Stimulated activated CD8-positive, alpha-beta memory T cell treated with anti-CD3 and anti-CD28 coated beads, Interleukin-4, amount 100 ng/mL, for 4 hours (primary cell): ENCODE measurements at places on chromosomes 13 and 19.

DNA sequence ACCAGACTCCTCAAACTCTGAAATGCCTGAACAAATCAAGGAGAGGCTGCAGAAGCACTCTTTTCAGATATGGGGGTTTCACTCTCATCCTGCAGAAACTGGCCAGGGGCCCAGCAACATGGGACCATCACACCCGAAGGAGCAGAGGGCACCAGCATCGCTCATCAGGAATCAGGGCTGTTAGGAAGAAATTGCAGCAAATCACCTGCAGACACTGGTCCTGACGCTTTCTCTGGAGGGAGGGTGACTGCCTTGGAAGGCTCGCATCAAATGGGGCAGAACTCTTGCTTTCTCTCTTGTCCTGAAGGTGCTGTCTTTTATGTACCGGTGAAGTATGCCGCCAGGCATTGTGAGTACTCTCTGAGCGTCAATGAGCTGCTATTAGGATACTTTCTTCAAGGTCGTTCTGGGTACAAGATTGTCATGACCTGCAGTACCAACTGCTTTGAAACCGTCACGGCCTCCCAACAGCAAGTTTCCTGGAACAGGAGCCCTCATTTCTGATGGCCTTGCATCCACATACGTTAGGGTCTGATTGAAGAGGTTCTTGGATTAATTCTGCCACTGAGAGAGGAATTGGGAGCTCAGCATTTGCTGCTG, 155.7 kb upstream of the SOX1 start:
- no peak for DNase-seq

DNA sequence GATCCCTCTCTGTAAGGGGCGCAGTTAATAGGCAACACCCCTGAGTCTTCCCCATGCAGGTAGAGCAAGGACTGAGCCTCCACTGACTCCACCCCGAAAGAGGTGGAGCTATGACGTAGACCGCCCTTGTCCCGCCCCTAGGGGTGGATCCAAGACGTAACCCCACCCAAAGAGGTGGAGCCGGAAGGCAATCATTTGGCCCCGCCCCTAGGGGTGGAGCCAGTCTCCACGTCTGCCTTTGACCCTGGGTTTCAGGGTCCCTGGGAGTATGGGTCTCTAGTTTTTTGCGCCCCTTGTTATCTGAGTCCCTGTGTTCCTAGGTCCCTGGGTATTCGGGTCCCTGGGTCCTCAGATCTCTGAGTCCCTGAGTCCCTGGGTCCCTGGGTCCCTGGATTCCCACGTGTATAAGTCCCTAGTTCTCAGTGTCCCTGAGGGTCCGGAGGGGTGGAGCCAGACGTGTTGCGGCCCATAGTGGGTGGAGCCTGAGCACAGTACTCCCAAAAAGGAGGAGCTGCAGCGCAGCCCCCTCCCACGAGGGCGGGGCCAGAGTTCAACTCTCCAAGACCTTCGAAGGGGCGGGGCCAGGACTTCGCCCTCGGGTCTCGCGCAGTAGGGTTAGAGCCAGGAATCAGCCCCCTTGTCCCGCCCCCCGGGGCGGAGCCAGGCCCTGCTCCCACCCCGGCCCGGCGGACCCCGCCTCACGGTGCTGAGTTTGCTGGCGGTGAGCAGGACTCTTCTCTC, 5.3 kb downstream of the DENND1C start:
- peak; percentile 24 for DNase-seq

DNA sequence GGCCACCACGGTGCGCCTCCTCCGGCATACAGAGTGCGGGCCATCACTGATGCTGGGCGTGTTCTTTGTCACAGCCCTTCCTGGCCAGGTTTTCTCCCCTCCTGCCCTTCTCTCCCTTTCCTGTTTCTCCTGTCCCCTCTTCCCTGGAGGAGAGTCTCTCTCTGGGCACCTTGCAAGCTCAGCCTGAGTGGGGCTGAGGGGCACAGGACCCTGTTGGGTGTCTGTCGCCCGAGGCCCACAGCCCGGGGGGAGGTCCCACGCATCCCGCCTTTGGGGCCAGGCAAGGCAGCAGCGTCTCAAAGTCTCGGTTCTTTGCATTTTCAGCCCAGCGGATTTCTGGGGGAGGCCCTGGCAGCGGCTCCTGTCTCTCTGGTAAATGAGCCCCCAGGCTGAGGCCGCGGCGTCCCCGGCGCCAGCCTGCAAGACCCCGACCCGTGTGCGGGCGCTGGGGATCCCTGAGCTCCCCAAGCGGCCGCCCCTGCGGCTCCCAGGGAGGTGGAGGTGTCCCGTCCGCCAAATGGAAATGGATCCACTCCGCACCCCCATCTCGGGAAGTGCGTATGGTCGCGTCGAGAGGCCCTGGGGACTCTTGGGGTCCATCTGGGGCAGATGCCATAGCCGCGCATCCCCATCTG, 47.2 kb downstream of the COMP start:
- no peak for DNase-seq

GRCh38 chr19:55242517-55242916, 14.0 kb upstream of the TMEM86B start:
- DNase-seq, result no peak

- no peak for DNase-seq
Observed at GRCh38 chr13:97875911-97876310, 77.6 kb upstream of the IPO5 start.

- no peak for DNase-seq
Observed at GRCh38 chr13:42000846-42001245, 39.9 kb upstream of the VWA8 start.

- no peak for DNase-seq
Observed at GRCh38 chr19:13043285-13043684, 48.0 kb downstream of the NFIX start.

DNA sequence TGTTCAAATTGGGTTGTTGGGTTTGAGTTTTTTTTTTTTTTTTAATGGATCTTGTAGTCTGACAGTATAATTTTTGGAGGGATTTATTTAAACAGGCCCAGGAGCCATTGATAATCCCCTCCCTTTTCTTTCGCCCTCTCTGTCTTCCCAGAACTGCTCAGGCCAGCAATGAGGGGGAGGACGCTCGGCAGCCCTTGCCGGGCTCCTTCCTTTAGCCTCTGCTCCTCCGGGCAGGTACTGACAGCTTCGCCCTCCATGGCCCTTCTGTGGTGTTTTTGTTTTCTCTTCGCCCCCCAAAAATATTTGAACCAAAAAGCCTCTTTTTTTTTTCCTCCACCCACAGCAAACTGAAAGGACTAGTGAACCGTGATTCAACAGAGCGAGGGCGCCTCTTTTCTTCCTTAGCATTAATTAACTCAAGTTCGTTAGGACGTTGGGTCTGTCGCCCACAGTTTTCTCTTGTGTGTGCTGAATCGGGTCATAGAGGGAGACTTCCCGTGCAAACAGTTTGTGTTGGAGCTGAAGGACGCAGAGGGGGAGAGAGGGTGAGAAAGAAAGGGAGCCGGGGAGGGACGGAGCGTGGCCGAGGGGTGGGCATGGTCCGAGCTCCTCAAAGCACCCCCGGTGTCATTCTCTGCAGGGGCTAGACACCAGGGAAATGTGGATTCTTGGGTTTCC, 21.5 kb downstream of the NFIX start:
- DNase-seq, result no peak

GRCh38 chr13:52767949-52768516, 28.4 kb upstream of the CNMD start:
- no peak for DNase-seq

DNA sequence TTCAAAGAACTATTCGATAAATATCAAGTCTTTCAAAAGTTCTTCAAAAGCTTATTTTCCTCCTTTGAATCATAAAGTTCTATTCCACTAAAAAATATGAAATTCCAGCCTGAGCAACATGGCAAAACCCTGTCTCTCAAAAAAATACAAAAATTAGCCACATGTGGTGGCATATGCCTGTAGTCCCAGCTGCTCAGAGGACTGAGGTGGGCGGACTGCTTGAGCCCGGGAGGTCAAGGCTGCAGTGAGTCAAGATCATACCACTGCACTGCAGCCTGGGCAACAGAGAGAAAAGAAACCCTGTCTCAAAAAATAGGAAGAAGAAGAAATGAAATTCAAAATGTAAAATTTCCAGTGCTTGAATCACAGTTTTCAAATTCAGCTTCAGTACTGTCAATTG, 24.6 kb downstream of the CAB39L start:
- no peak for DNase-seq

GRCh38 chr13:33931397-33932311, 113.7 kb downstream of the RFC3 start:
- no peak for DNase-seq

GRCh38 chr13:51291341-51291740, 48.1 kb upstream of the SERPINE3 start:
- no peak for DNase-seq

- DNase-seq, result no peak
Observed at GRCh38 chr13:69720278-69720983, 387.2 kb upstream of the ATXN8OS start.

DNA sequence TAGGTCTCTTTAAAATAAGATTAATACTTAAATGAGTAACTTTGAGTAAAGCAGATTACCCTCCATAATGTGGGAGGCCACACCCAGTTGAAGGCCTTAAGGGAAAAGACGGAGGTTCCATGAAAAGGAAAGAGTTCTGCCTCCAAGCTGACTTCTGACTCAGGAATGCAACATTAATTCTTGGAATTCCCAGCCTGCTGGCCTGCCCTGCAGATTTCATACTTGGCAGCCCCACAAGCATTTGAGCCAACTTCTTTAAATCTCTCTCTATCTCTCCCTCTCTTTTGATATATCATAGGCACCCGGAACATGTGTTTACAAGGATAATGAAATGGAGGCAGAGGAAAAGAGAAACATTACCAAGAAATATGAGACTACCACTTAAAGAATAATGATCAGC, 902.3 kb upstream of the MIR17HG start:
- no peak for DNase-seq

GRCh38 chr19:55336101-55336500, 3.6 kb upstream of the KMT5C start:
- DNase-seq, result no peak

GRCh38 chr13:41515491-41516139, 58.3 kb downstream of the RGCC start:
- DNase-seq, result no peak

DNA sequence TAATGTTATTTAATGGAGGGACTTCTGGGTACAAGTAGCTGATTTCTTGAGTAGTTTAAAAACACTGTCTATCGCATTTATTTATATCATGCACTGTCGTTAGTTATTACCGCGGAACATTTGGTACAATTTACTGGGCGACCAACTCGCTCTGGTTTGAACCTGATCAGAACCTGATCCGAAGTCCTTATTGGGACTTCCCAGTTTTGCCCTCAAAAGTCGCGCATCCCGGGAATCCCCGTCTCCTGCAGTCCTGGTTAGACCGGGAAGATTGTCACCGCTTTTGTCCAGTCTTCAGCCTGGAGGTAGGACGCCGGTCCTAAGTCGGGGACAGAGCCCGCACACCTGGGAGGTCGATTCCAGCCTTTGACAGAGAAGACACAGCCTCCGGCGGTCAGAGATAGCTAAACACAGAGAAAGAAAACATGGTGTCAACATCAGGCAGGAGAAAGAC, 694 bp downstream of the CLN5 start:
- no peak for DNase-seq
